ENCODE measurements at places on chromosomes 7 and 10.

DNA sequence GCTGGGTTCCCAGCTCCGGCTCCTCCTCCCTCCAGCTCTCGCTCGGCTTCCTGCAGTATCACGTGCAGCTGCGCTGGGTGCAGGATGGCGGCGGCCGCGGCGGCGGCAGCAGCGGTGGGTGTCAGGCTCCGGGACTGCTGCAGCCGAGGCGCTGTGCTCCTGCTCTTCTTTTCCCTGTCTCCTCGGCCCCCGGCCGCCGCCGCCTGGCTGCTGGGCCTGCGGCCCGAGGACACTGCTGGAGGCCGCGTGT lies at the start of gene CNNM1:
Gene CNNM1, plus strand, starts transcription at position 53 of the 250 bp plus-strand sequence. Its CDS starts 32 bp downstream, at position 85.
- DNase-seq, result no peak

DNA sequence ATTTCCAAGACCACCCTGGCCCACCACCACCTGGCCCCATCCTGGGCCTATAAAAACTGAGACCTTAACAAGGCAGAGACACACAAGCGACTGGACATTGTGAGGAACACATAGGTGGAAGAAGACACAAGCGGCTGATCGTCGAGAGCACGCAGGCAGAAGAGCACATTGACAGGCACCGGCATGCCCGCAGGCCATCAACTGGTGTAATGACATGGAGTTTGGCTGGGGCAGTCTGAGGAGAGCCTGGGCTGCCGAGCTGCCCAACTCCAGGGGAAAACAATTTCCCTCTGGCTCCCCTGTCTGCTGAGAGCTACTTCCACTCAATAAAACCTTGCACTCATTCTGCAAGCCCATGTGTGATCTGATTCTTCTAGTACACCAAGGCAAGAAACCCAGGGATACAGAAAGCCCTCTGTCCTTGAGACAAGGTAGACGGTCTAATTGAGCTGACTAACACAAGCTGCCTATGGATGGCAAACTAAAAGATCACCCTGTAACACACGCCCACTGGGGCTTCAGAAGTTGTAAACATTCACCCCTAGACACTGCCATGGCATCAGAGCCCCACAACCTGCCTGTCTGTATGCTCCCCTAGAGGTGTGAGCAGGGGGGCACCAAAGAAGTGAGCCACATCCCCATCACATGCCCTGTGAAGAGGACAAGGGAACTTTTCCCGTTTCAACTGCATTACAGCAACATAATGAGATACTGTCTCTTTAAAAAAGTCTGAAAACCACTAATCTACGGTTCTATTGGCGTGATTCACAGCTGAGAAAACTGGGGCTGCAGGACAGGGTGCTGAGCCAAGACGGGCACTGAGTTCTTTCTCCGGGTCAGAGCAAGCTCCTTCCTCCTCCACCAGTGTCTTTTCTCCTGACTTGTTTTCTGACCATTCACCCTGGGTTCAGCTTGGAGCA lies 18.5 kb upstream of the TNS3 start:
- DNase-seq, result no peak

DNA sequence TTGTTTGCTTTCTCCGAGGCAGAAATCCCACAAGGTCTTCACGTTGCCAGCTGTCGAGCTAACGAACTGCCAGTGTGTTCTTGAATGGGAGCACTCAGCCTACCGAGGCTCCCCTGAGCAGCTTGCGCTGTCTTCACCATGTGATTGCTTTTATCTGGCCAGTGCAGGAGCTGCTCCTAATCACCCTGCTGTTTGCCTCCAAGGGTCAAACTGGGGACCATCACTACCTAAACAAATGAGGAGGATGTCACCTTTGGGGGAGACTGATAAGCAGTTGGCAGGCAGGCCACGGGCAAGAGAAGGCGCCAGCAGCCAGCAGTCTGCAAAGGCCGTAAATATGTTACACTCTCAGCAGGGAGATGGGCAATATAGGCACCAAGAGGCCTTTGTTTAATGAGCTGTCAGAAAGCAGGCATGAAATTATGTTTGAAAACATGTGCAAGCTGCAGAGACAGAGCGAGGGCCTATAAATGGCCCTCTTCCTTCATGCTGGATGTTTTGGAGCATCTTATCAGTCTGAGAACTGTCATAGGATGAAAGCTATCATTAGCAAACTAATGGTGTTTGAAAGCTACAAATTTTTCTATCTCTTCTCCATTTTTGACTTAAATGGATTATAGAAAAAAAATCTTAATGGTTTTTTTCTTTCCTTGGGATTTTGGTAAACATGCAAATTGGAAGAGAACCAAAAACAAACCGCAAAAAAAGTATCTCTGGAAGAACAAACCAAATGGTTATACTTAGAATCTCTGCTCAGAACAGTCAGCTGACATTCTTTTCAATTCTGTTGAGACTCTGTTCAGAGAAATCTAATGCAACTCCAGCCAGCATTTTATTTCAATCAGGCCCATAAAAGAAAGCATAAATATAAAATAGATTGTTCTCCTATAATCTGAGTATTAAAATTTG lies 267.3 kb upstream of the NPVF start:
- no peak for DNase-seq

- no peak for DNase-seq
Measured at GRCh38 chr10:11881477-11882417, 58.6 kb downstream of the PROSER2 start.

DNA sequence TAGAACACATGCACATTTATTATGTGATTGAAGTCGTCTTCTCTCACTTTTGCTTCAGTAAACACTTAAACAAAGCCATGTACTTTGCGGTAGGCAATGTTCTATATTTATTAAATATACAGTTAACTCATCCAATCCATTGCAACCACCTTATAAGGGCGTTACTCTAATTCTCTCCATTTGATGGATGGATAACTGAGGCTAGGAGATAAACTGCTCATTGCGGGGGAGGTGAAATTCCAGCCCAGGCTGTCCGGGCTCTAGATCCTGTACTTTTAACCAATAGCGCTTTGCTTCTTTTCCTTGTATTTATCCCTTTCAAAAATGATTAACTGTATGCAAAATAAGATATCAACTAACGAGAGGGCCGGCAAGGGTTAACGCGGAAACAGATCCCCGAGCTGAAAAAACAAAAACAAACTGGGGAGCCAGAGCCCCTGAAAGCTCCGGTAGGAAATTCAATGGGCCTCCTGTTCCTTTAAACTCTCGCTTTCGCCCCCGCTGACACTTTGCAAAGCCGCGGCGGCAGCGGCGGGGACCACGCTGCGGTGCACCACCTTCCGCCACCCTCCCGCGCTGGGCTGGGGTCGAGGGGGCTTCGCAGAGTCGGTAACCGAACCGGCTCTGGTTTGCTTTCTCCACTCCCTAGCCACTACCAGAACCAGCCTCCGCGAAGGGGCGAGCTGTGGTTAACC lies 1.0 kb upstream of the PLXDC2 start:
- no peak for DNase-seq

GRCh38 chr10:98158576-98158975 lies 24.1 kb downstream of the R3HCC1L start:
- no peak for DNase-seq

DNA sequence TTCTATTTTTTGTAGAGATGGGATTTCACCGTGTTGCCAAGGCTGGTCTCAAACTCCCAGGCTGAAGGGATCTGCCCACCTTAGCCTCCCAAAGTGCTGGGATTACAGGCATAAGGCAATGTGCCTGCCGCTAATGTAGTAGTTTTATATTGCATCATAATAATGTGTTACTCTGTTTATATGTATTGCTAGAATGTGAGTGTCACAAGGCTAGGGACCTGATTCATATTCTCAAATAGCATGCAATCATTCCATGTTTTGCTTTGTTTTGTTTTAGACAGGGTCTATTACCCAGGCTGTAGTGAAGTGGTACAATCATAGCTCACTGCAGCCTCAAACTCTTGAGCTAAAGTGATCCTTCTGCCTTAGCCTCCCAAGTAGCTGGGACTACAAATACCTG lies 13.5 kb downstream of the CCL26 start:
- no peak for DNase-seq
